CD4-positive, alpha-beta T cell (primary cell): ENCODE measurements at places on chromosomes 12 and 14.

GRCh38 chr12:74455429-74455828 lies 82.2 kb upstream of the ATXN7L3B start:
- no peak for DNase-seq

DNA sequence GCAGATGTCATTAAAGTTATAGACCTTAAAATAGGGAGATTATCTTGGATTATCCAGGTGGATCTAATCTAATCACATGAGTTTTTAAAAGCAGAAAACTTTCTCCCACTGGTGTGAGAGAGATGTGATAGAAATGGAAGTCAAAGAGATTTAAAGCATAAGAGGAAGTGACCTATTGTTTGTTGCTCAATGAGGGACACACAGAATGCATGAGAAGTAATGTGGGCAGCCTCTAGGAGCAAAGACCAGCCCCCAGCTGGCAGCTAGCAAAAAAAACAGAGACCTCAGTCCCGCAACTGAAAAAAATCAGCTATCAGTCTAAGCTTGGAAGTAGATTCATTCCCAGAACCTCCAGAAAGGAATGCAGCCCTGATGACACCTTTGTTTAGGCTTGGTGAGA lies 24.6 kb upstream of the ANP32D start:
- DNase-seq = no peak

- no peak for DNase-seq
Observed at GRCh38 chr12:121217761-121218160, 7.8 kb downstream of the P2RX4 start.

DNA sequence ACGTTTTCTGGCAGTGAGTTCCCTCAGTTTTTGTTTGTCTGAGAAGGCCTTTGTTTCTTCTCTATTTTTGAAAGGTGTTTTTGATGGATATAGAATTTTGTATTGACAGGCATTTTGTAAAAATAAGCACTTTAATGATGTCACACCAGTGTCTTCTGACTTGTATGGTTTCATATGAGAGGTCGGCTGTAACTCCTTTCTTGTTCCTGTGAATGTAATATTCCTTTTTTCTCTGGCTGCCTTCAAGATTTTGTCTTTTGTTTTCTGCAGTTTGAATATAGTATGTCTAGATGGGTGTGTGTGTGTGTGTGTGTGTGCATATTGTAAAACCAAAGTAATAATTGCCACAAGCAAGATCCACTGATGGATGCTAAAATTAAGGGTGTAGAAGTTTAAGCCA lies 67.8 kb upstream of the PSMC1 start:
- no peak for DNase-seq

- DNase-seq = no peak
Observed at GRCh38 chr14:34951286-34951685, 31.5 kb upstream of the SRP54 start.

GRCh38 chr14:96888158-96888557 lies 91.0 kb downstream of the VRK1 start:
- DNase-seq = no peak

GRCh38 chr12:80938397-80938796 lies 663 bp upstream of the LIN7A start:
- no peak for DNase-seq

- DNase-seq = no peak
Observed at GRCh38 chr14:33891700-33892099, 59.2 kb downstream of the EGLN3 start.

DNA sequence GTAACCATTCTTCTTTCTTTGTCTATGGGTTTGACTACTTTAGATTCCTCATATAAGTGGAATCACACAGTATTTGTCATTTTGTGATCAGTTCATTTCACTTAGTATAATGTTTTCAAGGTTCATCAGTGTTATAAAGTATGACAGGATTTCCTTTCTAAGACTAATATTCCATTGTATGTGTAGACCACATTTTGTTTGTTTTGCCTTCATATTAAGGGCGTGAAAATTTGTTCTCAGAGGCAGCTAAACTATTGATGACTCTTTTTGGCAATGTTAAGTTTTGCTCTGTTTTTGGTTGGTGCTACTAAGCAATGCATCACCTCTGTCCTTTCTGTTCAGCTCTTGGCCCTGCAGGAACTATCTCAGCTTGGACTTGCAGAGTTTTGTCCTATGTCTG lies 1.7 kb upstream of the KLRG1 start:
- DNase-seq = no peak

- no peak for DNase-seq
Observed at GRCh38 chr12:71195338-71195896, 37.6 kb upstream of the TSPAN8 start.

DNA sequence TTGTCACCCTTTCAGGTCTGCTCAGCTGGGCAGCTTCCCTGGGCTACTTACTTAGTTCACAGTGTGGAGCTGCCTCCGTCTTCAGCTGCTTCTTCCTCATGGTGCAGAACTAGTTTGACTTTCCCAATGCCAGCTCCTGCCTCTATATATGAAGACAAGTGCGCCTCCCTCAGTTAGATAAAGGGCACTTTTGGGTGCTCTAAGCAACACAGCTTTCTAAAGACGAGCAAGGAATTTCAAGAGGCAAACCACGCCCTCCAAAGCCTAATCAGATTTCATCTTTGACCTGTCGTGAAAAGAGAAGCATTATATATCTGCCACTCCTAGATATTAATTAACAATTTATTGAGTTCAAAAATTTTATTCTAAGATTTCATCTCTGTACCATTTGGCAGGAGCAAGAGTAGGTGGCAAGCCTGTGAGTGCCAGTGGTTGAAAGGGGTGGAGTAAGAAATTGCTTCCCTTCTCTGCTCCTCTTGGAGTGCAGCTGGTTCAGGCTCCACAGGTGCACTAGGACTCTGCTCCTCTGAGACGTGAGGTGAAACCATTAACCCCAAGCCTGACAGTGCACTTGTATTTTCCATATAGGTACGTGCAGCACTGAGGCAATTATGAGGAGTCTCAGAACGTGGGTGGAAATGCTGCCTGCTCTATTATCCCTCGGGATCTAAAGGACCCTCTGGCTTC lies 2.1 kb upstream of the SLC11A2 start:
- DNase-seq = no peak
